Mucosa of gallbladder (tissue), 1 donor: ENCODE measurements at places on chromosomes 6 and 20. TPM values are rescaled to one million over a fixed set of nuclear protein-coding genes. Genes with fewer than 3 reads are reported as not detected.

GRCh38 chr6:151537556-151537955 lies 43.7 kb downstream of the CCDC170 start:
- no peak for DNase-seq

DNA sequence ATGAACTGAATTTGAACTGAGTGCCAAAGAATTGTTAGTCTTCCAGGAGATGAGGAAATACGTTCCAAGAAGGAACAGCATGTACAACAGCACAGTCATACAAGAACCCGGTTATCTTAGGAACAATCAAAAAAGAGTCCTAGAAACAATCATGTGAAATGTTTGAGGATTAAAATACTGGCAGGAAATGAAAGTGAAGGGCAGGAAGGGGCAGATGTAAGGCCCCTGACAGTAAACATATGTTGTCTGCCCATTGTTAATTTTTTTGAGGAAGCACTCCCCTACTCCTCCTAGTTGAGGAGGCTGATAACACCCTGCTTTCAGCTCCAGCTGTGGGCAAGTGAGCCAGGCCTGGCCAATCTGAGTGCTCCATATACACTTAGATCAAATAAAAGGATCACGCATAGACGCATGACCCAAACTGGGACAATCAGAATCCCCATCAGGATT lies 220.9 kb downstream of the HACE1 start:
- DNase-seq, result no peak

DNA sequence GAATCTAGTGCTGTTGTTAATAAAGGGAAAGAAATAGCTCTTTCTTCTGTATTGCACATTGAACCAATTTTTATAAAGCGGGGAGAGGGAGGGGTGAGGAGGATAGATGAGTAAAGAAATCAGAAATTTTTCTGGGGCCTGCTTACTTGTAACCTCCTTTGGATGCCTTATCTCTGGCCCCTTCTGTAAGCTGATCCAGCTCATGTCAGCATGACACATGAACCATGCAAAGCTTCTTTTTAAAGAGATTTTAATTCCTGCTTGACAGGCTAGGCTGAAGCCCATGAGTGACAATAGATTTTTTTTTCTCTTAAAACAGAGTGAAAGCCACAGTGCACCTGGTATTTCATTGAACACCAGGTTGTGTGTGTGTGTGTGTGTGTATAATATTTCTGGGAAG lies 325.3 kb downstream of the PRL start:
- no peak for DNase-seq

DNA sequence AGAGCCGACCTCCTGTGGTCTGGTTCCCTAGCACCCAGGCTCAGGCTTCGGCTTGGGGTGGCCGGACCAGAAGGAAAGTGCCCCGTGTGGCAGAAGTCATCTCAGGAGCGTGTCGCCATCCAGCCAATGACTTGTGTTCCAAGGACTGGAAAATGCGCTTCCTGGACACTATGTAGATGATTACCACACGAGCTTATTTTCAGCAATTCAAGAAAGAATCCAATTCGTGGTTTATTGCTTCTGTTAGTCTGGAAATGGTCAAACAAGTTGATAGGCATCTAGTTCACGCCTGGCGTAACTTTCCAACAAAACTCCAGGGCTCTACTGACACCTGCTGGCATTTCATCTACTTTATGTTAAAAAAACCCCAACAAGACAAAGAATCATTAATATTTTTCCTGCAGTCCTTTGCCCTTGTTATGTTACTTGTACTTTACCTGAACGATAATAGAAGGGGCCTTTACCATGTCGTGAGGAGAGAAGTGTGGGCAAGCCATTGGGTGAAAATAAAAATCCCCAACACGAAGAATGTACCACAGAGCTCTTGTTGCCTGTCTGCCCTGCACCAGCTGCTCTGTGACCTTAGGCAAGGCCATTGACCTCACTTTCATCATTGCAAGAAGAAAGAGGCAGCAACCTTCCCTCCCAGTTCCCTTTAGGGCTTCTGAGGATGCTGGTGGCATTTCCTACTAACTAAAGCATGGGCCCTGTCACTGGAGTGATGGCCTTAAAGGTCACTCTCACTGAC lies 154.7 kb upstream of the LAMP5 start:
- DNase-seq, result peak; percentile 55

DNA sequence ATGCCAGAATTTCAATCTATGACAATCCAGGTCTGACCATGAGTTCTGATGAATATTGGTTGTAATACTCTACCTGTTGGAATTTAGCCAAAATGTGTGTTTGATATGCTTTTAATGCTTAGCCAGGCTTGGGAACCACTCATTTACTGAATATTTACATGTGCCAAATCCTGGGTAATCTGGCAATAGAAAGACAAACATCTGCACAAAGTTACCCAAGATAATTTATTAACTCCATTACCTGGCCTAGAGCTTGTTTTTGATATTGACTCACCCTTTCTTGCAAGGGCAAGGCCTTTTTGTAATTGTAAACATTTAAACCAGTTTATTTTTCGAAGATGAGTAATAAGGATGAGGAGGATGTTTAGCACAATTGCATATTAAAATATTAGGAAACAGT lies 13.5 kb upstream of the CD2AP start:
- DNase-seq, result no peak

- DNase-seq, result no peak
These were observed 576.4 kb downstream of the HDGFL1 start for GRCh38 chr6:23145781-23146180.

- DNase-seq, result no peak
These were observed 24.5 kb downstream of the DTNBP1 start for GRCh38 chr6:15638373-15638772.

DNA sequence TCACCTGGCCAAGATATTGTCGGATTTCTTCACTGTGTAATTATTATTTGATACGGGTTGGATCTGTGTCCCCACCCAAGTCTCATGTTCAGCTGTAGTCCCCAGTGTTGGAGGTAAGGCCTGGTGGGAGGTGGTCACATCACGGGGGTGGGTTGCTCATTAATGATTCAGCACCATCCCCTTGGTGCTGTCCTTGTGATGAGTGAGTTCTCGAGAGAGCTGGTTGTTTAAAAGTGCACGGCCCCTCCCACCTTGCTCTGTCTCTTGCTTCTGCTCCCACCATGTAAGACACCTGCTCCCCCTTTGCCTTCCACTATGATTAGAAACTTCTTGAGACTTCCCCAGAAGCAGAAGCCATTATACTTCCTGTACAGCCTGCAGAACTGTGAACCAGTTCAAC lies 173.9 kb upstream of the PMEPA1 start:
- no peak for DNase-seq

DNA sequence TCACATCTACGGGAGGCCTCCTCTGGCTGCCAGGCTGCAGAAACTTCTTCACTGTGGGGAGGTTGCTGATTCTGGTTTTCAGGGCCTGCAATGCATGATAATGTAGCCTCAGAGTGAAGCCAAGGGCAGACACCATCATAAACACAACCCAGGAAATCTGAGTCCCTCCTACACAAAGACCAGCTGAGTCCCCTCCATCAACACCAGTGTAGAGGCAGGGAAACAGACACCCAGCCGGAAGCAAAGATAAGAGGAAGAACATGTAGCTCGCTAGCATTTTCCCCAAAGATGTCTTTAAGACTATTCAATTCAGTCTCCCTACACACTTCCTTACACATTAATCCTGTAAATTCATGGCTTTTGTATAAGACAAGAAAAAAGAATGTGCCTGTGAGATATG lies 23.6 kb downstream of the GSTA2 start:
- DNase-seq, result no peak

DNA sequence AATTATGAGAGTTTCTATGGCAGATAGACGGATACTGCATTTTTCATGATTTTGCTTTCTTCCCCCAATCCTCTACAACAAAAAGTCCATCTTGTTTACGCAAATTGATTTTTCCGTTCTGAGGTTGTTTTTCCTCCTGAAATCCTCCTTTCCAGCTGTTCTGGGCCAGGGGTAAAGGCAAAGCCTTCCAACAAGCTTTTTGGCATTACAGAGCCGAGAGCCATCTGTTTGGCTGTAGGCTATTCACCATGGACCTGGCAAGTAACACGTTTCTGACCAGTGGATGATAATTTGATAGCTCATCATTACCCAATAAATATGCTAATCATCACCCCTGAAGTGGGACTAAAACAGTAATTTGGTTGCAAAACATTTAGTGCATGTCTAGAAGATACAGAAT lies 226.5 kb downstream of the CBLN4 start:
- DNase-seq, result no peak

- DNase-seq, result no peak
These were observed 24.6 kb downstream of the SYCP2 start for GRCh38 chr20:59908855-59909254.

- no peak for DNase-seq
These were observed 559.6 kb downstream of the RFPL4B start for GRCh38 chr6:112906726-112907125.

DNA sequence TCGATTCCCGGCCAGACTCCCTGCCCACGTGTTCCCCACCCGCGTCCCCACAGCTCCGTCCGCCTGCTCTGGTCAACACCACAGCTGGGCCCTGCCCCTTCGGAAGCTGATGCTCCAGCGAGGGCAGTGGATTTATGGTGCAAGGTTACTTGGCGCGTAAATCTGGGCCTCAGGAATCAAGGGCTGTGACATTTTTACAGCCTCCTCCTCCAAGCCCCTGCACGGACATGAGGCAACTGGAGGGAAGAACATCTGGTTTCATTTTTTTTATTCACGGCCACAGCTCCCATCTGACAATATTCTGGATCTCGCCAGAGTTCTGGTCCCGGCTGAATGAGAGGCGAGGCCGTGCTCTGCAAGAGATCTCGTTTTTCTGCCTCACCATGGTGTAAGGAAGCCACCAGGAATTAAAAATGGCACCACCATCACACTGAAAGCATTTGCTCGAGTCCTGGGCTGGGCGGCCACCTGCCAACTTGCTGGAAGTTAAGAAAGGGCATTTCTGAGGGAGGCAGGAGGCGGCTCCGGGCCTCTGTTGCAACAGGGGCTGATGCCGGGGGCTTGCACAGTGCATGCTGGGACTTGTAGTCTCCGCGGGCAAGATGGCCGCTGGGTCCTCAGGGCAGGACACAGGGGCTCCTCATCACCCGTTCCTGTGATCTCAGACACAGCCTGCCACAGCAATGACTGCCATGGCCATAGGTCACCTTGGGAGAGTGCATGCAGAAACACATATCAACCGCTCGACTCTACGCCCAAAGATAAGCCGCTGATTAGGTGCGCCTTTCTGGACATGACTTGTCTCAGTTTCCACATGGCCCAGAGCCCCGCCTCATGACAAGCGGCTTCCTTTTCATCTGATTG lies 148.5 kb downstream of the LY86 start:
- DNase-seq, result no peak

DNA sequence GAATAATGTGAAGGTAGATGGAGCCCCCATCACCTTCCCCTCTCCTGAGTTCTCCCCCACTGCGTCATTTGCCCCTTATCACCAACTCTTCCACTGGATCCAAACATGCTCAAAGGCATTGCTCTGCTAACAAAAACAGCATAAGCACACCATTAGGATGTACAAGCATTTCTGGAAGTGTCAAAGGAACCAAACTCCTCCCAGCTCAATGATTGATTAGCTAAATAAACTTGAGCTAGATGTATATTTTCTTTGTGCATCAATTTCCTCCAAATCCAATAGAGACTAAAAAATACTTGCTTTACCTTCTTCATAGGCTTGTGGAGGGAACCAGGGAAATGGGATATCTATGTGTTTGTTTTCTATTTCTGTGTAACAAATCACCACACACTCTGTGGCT lies 248.4 kb upstream of the JARID2 start:
- DNase-seq, result no peak

DNA sequence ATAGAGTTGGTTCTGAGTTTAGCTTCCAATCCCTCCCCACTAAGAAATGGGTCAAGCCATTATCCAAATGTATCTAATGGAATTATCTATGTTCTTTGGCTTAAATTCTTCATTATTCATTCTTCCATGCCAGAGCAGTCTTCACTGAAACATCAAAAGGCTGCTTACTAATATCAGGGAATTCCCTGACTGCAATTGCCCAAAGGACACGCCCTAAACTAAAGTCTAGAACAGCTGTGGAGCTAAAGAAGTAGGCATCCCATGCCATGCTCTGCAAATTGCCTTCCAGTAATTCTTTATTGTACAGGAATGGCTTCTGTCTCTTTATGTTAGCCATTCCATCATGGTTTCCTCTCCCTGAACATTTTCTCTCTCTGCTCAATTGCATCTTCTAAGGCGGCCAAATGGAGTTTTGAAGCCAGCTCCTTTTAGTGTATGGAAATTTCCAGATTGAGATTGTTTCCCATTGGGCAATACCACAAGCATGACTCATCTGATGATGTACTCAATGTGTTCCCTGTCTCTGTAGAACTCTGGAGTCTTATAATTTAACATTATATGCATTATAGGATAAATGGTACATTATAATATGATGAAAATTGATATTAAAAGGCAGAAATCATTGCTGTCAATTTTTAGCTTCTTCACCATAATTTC lies 28.8 kb upstream of the TSHZ2 start:
- DNase-seq, result no peak

- DNase-seq, result no peak
These were observed 644.3 kb downstream of the HDGFL1 start for GRCh38 chr6:23213651-23214050.

DNA sequence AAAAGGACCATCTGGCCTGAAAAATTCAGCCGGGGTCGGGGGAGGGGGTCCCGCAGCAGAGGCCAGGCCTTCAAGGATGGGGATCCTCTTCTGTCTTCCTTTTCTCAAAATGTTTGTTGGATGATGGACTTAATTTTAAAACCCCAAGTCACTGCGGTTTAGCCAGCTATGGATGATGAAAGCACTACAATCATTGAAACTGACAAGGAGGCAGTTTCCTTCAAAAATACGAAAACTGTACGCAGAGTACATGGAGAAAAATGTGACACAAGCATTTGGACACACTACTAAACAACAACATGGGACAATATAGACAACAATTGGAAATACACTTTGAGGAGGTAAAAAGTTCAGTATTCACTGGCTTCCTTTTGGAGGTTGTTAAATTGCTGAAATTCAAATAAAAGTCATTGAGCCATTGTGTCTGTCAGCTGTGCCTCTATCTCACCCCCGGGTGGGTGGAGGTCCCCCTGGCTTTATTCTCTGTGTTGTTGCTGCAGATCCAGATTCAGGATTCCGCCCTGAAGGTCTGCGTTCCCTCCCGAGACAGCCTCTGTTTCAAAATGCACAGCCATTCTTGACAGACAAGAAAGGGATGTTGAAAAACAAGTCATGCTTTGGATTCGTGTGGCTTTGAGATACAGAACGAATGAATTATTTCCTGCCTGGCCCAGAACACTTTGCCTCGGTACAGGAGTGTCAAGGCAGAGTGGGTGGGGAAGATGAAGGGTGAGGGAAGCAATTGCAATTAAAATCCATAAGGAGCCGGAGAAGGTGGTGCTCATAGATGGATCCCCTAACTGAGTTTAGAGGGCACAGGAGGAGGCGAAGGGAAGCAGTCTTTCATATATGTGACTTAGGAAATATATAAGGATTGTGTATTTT lies 118.2 kb downstream of the TTLL2 start:
- DNase-seq, result no peak

Gene COX4I2
- total RNA-seq, result 3.8 TPM

Gene FAM8A1
- 34.3 TPM for total RNA-seq

Gene GNAS-AS1
- 1.6 TPM for total RNA-seq

Gene MOXD1
- 3.8 TPM for total RNA-seq

Gene BIRC7
- total RNA-seq, result 0.14 TPM

Gene PRR3
- 8.0 TPM for total RNA-seq

Gene RIPPLY2
- not detected for total RNA-seq

Gene OR5V1
- not detected for total RNA-seq

Gene ADTRP
- total RNA-seq, result 0.69 TPM

Gene RAMACL
- total RNA-seq, result 1.1 TPM
